ENCODE measurements at places on chromosomes 12 and 14.

DNA sequence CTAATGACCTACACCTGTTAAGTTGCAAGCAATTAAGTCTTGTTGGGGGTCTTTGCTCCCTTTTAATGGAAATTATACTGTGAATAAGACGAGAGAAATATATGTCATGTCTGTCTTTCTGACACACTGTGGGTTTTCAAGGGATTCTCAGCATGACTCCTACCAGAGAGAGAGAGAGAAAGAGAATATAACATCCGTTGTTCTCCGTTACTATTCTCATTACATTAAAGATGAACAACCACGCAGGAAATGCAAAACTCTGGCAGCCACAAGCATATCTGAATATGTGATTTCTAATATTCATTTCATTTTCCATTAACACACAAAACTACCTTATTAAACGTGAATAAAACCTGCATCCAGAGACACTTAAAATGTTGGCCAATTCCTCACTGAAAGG is 67.3 kb upstream of the EGLN3 start:
- no peak for DNase-seq

- no peak for DNase-seq
Measured at GRCh38 chr12:46831335-46832129, 5.7 kb upstream of the SLC38A4 start.

GRCh38 chr12:2169489-2169888 is 116.7 kb downstream of the CACNA1C start:
- no peak for DNase-seq

DNA sequence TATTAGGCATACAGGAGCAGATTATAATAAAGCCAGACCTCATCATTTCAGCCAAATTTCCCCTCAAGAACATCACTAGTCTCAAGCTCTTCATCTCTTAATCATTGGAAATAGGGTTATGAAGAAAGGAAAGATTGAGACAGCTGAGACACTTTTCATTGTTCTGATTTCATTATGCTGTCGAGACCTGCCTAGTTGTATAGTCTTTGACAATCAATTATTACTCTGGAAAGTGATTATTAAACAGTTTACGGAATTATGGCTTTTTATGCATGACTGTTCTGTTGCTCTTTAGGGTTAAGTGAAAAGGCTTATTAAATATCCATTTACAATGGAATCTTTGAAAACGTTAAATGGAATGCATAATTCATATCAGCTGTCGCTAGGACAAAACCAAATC is 48.3 kb downstream of the TTC6 start:
- no peak for DNase-seq

DNA sequence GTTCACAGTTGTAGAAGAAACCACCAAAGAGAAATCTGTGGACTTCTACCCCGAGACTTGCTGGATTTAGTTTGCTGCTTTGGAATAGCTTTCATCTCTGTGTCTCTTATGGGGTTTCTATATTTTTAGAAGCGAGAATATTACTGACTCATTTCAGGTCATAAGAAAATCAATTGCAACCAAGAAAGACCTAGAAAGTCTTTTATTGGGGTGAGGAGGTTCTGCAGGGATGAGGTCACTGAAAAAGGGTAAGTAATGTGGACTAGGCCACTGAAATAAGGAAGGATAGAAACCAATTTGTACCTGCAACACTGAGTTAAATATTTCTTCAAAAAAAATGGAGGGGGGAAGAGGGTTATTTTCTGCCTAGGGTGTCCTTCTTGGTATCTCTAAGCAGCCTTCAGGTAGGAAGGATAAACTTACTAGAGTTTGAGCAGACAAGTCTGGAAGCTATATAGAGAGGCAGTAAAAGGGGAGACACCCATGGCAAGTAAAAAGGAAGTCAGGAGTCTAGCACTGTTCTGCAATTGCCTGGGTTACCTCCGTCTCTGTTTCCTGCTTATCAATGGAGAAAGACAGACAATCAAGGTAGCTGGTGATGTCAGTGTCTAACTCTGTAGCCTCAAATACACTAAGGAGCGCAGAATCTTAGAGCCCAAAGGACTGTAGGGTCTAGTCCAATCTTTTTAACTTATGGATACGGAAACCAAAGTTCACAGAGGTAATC is 19.6 kb upstream of the KERA start:
- DNase-seq = no peak
